ENCODE measurements at places on chromosomes 12 and 14.

GRCh38 chr14:70776197-70776596 lies 33.1 kb downstream of the MAP3K9 start:
- no peak for DNase-seq

- DNase-seq = no peak
These were observed 13.9 kb downstream of the TMEM119 start for GRCh38 chr12:108583991-108584390.

DNA sequence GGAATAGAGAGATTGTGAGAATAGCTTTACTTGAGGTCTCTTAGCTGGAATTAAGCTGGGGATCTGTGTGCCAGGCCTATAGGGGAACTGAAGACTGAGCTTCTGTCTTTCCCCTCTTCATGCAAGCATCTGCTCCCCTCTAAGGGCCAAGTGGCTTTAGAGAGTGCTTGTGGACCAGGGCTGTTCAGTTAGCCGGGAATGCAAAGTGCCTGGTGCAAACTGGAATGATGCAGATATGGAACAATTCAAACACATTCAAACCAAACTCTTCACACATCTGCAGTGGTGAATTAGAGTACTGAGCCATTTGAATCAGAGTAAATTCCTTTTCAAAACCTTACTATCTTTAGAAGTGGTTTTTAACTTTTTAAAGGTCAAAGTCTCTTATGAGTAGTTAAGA lies 99.0 kb downstream of the LIN7A start:
- no peak for DNase-seq

- peak; percentile 93 for DNase-seq
These were observed 54.8 kb upstream of the FLRT2 start for GRCh38 chr14:85475113-85475512.

GRCh38 chr14:54447231-54447692 lies 6.1 kb upstream of the CNIH1 start:
- no peak for DNase-seq
